ENCODE measurements at places on chromosomes 7 and 10.

- no peak for DNase-seq
Observed at GRCh38 chr7:102215256-102215655, 71.4 kb upstream of the SH2B2 start.

GRCh38 chr10:1403508-1404322 is 333.6 kb downstream of the ADARB2 start:
- no peak for DNase-seq

DNA sequence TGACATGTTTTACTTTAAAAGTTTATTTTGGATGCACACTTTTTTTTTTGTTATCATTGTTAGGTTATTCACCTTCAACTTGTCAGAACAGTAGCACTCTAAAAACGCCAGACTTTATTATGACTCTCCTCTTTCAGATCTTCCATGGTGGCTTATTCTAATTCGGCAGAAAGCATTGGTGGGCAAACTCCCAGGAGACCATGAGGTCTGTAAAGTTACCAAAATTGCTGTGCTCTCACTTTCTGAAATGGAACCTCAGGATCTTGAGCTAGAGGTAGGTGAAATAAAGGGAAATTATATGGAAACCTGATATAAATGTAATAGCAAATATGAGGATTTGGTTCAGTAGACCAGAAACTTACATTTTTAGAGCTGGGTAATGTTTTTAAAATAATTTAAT is 55.6 kb downstream of the INPP5F start:
- no peak for DNase-seq

DNA sequence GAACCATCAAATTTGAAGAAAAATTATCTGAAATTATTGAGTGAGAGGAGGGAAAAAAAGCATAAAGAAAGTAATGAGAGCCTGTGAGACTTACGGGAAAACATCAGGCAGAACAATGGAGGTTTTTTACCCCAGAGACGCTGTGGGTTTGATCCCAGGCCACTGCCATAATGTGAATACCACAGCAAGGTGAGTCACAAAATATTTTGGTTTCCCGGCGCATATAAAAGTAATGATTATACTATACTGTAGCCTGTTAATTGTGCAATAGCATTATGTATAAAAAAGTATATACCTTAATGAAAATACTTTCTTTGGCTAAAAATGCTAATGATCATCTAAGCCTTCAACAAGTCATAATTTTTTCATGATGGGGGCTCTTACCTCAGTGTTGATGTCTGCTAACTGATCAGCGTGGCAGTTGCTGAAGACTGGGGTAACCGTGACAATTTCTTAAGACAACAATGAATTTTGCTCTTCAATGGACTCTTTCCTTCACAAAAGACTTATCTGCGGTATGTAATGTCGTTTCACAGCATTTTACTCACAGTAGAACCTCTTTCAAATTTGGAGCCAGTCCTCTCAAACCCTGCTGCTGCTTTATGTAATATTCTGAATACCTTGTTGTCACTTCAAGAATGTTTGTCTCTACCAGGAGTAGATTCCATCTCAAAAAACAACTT is 97.0 kb upstream of the FAM20C start:
- DNase-seq = no peak

GRCh38 chr7:159139639-159140038 is 5.0 kb downstream of the VIPR2 start:
- DNase-seq = no peak

DNA sequence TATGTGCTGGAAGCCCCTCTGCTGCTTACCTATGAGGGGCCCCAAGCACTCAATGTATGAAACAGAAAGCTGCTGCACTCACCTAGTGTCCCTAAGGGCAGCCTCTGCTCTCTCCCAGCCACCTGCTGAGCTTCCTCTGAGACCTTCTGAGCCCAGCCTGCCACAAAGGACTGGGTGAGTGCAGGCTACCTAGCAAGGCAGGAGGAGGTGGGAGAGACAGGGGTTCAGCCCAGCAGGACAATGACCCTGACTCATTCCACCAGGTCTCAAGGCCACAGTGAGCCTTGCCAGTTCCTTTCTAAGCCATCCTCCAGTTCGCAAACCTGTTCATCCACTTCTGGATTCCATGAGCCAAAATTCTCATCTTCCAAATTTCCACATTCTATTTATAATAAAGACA is 16.3 kb downstream of the VOPP1 start:
- no peak for DNase-seq

GRCh38 chr7:101237206-101238067 is at the start of gene CLDN15:
CLDN15 (minus strand) TSS chr7:101237802; CDS start chr7:101237581, 221 bp downstream.
- DNase-seq = no peak

DNA sequence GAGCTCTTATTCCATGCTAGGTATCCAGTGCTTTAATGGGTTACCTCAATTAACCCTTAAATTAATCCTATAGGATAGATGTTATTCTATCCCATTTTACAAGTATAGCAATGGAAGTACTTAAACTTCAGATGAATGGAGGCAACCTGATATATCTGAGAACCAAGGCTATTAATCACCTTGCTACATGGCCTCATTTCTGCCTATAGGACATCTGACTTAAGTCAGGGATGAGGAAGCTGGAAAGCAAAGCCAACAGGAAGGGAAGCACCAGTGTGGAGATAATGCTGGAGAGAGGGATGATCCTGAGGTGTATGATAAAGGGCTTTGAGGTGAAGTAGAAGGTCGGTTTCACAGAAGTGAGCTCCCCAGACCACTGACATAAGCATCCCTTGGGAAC is 132.3 kb downstream of the CHN2 start:
- no peak for DNase-seq

DNA sequence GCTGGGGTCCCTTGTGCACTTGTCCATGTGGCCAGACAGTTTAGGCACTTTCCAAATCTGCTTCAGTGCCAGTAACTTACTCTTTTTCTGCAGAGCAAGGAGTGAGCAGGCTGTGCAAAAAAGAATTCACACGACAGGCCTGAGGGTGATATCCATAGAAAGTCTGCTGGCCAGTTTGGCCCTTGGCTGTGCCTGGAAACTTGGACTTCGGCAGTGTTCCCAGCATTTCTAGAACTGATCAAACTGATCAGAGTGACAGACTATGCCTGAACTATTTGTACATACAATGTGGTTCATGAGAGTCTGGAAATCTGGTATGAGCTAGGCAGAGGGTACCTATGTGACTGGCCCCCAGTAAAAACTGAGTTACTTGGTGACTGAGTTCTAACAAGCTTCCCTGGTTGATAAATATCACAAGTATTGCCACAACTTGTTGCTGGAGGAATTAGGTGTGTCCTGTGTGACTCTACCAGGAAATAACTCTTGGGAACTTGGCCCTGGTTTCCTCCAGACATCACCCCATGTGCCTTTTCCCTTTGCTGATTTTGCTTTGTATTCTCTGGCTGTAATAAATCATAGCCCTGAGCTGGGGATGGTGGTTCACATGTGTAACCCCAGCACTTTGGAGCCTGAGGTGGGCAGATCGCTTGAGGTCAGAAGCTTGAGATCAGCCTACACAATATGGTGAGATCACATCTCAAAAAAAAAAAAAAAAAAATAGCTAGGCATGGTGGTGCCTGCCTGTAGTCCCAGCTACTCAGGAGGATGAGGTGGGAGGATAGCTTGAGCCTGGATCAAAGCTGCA is 3.3 kb upstream of the DENND10 start:
- no peak for DNase-seq

GRCh38 chr10:58556516-58557165 is 44.0 kb downstream of the BICC1 start:
- no peak for DNase-seq

GRCh38 chr10:69497611-69498390 is 46.5 kb downstream of the TSPAN15 start:
- DNase-seq = no peak

DNA sequence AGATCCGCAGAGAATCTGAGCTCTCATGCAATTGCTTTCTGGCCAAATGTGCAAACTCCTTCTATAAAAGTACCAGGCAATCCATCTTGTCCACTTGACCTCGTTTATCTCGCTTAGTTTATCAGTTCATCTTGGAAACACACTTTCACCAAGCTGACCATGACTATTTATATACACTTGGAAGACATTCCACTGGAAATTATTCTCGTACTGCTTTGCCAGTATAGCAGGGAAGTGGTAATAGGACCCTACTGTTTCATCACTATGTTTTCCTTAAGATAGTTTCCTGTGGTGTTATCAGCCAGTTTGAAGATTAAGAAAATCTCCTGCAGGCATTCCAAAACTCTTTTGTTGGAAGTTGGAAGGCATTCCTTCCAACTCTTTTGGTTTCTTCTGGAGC is 115.3 kb upstream of the FAM171A1 start:
- peak; percentile 11 for DNase-seq

DNA sequence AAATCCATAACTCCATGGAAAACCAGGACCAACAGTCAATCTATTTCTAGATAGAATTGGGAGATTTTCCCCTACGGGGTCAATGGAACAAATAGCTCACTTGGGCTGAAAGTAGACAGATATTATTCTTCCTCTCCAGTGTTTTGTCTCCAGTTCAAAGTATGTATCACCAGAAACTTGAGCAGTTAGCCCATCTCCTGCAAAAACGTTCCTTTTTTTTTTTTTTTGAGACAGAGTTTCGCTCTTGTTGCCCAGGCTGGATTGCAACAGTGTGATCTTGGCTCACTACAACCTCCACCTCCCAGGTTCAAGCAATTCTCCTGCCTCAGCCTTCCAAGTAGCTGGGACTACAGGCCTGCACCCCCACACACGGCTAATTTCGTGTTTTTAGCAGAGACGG is 390.0 kb upstream of the AUTS2 start:
- no peak for DNase-seq

DNA sequence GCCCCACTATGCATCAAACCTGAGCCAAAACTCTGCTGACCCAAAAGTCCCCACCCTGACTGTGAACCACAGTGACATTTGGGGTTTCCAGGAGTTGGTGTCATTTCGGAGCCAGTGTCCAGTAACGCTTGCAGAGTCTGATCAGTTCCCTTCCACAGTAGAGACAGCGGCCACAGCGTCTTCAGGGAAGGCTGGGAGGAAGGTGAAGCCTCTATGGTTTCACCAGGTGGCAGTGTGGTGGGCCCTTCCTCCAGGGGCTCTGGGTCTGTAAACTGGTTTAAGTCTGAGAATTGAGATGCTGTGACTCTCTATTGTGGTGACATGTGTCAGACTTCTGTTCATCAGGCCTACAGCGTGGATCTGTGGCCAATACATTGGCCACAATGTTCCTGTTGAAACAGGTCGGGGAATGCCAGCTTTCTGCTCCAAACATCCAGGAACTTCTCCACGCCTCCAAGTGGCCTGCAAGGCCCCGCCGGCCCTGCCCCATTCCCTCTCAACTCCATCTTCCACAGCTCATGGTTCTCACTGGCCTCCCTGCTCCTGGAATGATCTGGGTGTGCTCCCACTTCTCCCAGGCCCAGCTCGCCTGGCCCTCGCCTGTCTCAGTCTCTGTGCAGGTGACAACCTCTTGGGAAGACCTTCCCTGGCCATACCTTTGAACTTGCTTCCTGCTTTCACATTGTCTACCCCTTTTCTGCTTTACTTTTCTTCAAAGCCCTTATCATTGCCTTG is 124.5 kb upstream of the FAM20C start:
- no peak for DNase-seq

DNA sequence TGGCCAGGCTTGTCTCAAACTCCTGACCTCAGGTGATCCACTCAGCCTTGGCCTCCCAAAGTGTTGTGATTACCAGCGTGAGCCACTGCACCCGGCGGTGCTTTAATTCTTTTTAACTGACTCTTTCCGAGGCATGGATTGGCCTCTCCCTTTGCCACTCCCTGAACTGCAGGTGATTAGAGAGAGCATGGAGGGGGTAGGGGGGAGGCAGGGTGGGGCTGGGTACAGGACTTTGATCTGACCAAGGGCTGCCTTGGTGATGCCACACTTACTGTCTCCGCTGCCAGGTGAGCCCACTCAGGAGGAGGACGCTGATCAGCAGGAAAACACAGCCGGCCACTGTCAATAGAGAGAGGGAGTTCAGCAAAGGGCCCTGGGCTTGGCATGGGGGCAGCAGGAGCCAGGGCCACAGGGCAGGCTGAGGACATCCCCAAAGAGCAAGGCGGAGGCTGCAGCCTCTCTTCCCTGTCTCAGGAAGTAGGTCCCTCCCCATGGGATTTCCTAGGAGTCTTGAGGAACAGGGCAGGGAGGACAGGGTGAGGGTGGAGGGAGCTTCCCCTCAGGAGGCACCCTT is 40.5 kb upstream of the IL15RA start:
- no peak for DNase-seq

DNA sequence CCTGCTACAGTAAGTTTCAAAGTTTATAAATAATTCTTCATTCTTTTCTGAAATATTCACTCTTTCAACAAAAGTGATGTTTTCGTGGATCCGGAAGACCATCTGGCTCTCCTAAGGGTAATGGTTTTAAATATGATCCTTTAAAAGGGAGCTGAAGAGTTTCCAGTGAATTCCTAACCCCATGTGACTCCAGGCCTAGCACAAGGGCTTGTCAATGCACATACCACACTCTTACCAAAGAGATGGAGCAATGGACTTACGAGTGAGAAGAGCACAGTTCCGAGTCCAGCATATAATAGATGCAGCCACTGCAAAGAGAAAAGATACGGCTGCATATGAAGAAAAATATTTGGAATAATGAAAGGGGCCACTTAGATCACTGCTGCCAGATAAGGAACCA is 32.1 kb upstream of the GATAD1 start:
- peak; percentile 9 for DNase-seq

DNA sequence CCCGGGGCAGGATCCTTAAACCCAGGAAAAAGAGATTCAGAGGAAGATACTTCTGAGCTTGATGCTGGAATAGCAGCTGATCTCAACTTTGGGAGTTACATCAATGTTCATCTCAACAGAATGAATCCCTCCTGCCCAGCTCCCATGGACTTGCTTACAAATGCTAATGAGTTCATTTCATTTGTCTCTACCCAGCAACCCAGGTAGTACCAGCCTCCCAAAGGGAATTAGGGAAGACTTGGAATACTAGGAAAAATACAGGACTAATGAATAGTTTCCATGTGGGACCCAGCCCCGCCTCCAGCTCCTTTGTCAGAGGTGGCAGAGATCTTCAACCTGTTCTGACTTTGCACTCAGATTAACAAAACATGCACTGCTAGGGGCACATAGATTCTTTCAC is 22.1 kb upstream of the TCF7L2 start:
- DNase-seq = no peak

GRCh38 chr7:11009631-11010030 is 36.0 kb downstream of the PHF14 start:
- DNase-seq = no peak

DNA sequence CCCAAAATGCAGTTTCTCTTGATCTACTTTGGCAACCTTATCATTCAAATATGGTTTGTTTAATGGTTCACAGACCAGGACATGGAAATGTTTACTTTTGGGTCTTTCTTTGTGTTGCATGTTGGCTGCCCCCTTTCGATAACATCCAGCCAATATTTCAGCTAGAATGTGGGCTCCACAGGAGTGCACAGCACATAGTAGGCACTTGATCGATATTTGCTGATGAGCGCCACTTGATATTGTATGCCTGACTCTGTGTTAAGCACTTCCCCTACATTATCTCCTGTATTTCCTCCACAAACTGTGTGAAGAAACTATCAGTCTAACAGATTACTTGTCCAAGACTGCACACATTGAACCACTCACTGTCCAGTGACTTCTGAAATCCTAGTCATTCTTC is 60.2 kb downstream of the SMURF1 start:
- no peak for DNase-seq

DNA sequence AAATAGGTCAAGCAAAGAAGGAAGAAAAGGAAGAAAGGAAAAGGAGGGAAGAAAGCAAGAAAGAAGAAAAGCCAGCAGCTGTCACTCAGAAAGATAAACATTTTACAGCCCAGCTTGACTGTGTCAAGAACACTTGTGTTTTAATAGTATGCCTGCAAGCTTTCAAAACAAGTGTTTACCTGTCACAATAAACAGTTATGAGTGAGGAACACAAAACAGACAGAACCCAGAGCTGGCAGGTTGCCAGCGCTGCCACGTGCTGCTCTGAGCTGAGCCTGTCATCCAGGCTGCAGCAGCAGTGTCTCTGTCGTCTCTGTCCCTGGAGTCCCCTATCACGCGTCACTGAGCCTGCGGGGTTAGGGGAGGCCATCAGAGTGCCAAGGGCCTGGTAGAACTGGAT is 827.6 kb upstream of the AUTS2 start:
- peak; percentile 64 for DNase-seq

Measured in cardiac muscle cell (in vitro differentiated cells and primary cell).